Hematopoietic multipotent progenitor cell treated with erythropoietin and hydrocortisone succinate and interleukin-3 and kit ligand, for 8 days (in vitro differentiated cells): ENCODE measurements at places on chromosomes 2 and 18.

DNA sequence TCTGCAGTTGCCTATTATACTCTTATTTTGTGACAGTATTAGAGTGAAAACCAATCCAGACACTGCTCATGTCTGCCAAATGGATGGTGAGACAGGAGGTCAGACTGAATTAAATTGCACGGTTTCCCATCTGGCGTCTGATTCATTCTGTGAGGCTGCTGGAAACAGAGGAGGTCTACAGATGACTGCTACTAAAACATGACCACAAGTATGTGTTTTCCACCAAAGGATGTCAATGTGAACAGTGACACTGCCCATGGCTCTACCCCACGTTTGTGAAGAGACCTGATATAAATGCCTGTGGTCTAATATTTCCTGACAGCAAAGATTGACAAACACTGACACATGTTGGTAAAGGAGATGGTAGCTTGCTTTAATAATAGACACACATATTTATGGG lies 104.3 kb upstream of the ST6GAL2 start:
- DNase-seq = no peak

- no peak for DNase-seq
Measured at GRCh38 chr2:108805032-108805431, 18.5 kb downstream of the CCDC138 start.

- DNase-seq = no peak
Measured at GRCh38 chr18:69870736-69871135, 76.9 kb downstream of the CD226 start.

DNA sequence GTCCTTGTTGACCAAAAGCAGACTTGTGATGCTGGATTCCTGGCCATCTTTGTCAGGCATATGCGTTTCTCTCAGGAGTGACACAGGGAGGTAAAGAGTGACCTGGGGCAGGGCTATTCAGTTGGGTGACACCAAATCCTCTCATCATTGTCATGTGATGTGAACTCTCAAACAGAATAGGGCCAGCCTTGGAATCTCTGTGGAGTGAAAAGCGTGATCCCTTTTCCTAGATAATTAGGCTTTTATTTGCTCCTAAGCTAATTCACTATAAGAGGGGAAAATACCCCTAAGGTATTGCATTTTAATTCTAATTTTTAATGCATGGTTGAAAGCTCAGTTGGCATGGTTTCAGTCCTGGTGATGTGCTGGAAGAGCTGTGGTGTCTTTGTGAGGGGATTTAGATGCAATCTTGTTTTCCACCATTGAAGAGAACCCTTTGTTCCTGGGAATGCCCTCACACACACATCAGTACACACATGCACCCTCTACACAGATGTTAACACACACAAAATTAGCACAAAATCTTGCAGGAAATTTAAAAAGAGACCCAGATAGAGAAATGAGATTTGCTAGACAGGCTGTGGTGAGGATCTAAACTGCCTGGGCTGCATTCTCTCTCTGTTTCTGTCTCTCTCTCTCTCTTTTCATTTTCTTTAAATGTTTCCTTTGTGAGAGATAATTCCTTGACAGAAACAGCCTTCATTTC lies 349.9 kb downstream of the TSN start:
- no peak for DNase-seq

- DNase-seq = peak; percentile 26
Measured at GRCh38 chr18:44579028-44579702, 101.5 kb upstream of the SETBP1 start.

GRCh38 chr18:76323891-76324290 lies 171.2 kb downstream of the ZNF516 start:
- no peak for DNase-seq

- no peak for DNase-seq
Measured at GRCh38 chr18:60110836-60111235, 211.0 kb downstream of the PMAIP1 start.

DNA sequence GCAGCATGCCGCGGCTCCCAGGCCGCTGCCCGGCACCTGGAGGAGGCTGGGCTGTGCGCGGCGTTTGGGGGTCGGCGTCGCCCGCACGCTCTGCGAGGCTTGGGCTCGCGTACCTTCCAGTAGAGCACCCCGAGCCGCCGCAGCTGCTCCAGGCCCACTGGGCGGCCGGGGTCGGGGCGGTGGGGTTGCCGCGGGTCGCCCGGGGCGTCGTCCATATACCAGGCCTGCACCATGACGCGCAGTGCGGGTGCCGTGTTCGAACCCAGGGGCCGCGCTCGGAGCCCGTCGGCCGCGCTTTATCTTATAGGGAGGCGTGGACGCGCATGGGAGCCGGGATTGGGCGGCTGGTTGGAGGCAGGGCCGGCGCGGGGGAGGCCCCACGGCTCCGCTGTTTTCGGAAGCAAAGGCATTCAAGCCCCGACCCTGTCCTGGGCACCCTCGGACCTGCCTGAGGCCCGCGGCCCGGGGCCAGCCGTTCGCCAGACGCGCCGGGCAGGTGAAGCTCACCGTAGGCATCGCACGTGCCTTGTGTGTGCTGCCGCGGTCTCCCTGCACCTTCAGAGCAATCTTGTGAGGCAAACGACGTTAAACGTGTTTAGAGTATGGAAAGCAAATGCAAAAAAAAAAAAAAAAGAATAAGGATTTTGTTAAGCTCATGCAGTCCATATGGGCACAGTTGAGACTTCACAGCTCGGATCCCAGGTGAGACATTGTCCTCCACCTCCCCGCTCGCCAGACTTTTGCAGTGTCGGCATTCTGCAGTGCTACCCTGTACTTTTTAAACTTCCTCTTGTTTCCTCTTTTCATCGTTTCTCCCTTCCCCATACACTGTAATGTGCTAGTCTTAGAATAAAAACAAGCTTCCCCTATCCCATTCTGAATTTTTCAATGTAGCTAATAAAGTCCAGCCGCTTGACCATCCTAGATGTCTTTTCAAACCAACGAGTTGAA lies at the start of gene ADI1:
TSS of gene ADI1 (minus strand) at position 277 of the 951 bp plus-strand sequence. CDS start at position 233, 44 bp downstream.
- DNase-seq = peak; percentile 85

- no peak for DNase-seq
Measured at GRCh38 chr2:8535469-8535795, 146.4 kb upstream of the ID2 start.

GRCh38 chr18:48541026-48541746 lies 2.4 kb downstream of the CTIF start:
- DNase-seq = peak; percentile 52

DNA sequence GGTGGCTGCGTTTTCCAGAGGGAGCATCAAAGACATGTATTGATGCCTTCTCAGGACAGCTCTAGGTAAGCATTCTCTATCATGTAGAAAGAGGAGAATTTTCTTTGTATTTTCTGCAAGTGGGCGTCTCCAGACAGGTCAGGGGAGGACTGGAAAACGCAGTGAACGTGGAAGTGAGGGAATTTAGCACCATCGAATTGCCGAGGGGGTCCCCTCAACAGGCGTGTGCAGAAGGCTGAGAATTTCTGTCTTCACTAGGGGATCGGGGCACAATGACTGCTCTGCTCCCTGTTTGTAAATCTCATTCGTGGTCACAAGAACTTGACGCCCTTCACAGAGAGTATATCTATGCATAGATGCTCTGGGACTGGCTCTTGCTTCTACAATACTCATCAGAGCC lies 5.0 kb upstream of the NTSR2 start:
- DNase-seq = no peak

GRCh38 chr2:177346192-177346591 lies 46.4 kb upstream of the AGPS start:
- DNase-seq = no peak

DNA sequence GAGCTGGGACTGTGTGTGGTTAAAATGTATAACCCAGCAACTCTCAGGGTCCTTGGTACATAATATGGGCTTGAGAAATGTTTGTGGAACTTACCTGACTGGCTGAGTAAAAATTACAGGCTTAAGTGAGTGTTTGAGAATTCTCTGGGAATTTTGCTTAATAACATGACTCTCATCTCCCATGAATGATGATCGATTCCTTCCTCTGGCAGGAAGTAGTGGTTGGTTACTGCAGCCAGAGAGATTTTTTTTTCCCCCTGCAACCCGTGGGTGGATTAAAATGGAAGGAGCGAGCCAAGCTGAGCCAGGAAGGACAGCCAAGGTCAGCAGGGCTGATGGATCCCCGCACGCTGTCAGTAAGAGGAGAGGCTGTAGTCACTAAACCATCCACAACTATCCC lies 40.6 kb upstream of the RFX8 start:
- DNase-seq = no peak

DNA sequence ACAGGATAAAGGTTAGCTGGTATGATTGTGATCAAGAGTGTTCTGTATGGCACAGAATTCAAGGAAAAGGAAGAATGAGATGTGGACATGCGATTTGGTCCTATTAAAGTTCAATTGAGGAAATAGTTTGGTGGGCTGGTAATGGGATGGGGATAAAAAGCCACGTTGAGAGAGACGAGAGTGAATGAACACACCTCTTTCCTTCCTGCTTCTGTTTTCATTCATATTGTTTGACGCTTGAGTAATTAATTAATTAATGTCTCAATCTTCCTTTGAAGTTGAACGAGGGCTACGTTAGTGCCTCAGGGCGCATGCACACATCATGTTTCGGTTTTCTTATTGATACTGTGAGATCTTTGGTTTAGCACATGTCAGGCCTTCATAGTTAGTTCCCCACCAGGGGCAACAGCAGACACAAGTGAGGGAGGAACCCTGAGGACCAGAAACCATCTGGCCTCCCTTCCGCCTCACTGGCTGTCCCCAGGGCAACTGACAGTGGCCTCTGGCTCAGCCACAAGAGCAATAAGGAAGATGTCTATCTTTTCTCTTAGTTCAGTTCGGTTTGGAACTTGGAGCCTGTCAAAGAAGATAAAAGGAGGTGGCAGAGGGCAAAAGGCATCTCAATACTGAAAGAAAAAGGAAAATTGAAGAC lies 116.0 kb downstream of the LIPG start:
- no peak for DNase-seq

DNA sequence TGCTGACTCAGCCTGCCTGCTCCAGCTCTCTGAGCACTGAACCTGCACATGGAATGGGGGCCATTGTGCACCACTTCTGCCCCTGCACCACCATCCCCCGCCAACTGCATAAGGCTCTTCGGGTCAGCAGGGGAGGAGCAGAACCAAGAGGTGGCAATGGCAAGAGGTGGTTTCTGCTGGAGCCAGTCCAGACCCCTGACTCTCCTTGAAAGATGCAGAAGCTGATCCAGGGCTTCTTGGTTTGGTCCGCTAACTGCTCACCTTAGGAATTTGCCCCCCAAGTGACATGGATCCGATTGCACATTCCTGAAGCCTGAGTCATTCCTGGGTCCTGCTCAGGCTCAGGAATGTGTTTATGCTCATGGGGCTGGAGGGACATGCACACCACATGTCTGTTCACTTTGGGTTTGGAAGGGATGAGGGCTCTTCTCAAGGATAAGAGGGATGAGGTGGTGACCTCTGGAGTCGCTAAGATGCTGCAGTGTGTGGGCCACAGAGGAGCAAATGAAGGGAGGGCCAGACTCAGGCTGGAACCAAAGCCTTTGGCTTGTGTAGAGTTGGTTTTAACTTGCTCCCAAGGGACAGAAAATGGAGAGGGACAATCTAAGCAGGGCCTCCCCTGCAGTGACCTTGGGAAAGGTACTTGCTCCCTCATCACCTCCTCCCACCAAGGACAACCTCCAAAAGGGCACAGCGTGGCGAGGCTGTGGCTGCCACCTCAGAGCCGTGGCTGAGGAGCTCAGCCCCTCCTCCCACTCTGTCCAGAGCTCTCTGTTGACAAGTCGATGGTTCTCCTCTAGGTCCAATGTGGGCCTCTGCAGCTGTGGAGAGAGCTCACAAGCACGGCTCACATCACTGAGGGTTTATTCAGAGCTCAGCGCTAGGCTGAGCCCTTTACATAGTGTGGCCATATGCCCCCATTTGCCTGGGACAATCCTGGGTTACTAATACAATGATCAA lies 66.2 kb downstream of the HS1BP3 start:
- DNase-seq = no peak

GRCh38 chr2:6812857-6813530 lies 52.7 kb downstream of the CMPK2 start:
- DNase-seq = no peak

DNA sequence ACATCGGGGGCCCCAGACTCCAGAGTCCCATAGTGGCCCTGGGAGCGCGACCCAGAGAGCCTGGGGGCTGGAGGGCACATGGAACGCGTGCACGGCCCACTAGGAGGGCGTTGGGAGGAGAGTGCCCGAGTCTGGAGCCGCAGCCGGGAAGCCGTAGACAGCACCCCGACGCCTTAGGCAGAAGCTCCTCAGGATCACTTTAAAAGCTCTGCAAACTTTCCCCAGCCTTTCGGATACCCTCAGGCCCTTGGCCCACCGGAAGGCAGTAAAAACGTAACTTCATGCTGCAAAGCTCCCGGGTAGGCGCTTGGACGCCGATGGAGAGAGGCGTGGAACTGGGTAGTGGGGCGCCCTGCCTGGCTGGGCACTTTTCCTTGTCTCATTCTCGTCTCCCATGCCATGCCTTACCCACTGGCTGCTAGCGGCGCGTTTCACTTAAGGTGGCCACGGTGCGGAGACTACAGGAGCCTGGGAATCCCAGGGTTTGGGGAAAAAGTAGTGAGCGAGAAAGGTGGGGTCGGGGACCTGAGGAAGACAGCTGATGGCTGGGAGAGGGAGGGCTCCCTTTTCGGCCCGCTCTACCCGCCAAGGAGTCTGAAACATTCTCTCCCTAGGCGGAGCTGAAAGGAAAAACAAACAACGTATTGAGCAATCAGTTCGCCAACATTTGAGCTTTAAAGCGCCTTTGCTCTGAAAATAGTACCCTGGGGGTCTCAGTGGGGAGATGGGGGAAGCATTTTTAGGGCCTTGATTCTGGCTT lies 141.8 kb downstream of the MEIS1 start:
- DNase-seq = no peak

DNA sequence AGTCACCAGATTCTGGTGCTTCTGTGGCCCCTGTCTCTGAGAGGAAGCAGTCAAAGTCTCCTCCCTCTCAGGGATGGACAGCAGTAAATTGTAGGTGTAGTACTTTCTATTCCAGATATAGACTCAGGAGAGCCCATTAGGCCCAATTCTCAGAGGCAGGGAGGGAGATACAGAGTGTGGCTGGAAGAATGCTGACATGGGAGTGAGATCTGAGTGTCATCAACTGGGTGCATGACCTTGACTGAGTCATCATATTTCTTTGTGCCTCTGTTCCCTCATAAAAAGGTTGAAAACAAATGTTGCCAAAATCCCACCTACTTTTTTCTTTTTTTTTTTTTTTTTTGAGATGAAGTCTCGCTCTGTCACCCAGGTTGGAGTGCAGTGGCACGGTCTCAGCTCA lies 506.1 kb downstream of the BCL11A start:
- DNase-seq = no peak
